ENCODE measurements at places on chromosomes 1 and 21.
A peak's percentile ranks its signal among the peaks of the same experiment; 100 is the strongest.

GRCh38 chr1:119903443-119903835 lies 7.1 kb upstream of the ADAM30 start:
- DNase-seq = no peak

DNA sequence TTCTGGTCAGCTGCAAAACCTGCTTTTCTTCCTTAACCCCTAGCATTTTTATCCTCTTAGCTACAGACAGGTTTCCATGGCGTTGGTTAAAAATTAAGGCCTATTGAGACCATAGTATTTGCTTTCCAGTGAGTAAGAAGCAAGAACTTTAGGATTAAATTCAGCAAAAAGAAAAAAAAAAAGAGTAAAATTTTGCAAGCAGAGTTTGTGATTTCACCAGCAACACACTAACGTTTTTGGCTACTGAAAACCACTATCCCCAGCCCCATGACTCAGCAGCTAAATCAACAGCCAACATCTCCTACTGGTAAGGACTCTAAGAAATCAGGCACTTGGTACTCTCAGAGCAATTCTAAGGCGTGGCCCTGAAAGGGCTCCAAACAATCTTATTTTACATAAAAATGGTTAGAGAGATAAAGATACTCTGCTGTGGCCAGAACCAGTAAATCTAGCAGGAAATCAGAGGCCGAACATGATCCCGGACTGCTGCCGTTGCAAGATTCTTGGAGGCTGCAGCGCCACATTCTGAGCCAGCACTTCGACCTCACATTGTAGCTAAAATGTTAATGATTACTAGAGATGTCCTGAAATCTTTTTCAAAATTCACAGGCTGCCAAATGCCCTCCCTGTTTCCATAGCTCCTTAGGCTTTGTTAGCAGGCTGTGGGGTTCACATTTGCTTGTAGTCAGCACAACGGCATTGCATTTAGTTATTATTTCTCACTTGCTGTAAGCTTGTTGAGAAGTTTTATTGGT lies 1.6 kb upstream of the ENO1 start:
- peak; percentile 95 for DNase-seq

GRCh38 chr1:55635856-55636255 lies 420.7 kb upstream of the USP24 start:
- no peak for DNase-seq

DNA sequence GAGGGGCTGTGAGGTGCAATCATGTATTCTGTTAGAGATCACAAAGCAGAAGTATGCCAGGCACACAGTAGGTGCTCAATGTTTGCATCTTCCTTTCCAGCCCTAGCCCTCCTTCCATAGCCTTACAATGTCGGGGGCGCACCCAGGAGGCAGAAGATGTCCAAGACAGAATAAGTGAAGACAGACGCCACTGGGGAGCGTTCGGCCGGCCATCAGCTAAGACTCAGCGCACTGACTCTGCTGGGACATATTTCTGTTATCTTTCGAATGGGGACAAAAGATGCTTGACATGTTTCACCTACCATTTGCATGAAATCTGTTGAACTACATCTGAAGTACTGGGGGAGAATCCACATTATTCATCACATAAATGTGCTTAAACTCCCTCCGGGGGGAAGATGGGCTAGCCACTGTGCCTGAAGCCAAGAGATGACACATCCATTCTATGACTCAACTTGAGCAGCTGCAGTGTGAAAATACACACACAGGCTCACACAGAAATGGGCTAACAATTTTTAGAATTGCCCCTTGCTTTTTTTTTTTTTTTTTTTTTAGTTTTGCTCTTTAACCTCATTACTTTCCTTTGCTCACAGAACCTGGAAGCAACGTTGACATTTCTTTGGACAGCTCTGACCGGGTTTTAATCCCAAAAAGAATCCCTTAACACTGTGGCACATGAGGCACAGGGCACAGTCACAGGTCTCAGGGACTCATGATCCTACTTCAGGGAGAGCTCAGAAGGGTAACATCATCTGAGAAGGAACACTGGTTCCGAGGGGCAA lies 7.9 kb downstream of the TIAM1 start:
- peak; percentile 94 for DNase-seq

DNA sequence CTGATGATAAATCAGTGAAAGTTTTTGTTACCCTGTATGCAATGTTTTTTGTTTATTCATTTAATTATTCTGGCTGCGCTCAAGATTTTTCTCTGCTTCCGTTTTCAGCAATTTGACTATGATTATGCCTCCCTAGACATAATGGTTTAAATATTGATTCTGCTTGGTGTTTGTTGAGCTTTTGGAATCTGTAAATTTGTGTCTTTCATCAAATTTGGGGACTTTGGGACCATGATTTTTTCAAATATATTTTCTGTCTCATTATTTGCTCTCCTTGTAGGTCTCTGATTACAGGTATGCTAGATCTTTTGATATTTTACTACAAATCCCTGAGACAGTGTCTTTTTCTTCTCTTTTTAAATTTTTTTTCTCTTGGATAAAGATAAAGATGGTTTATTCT lies 92.1 kb downstream of the CACHD1 start:
- no peak for DNase-seq

- peak; percentile 89 for DNase-seq
Observed at GRCh38 chr1:46172321-46172720, 2.6 kb upstream of the TSPAN1 start.

- DNase-seq = no peak
Observed at GRCh38 chr1:212664409-212665199, 35.0 kb downstream of the BATF3 start.

- no peak for DNase-seq
Observed at GRCh38 chr1:170290276-170290675, 144.5 kb downstream of the NTMT2 start.

- DNase-seq = peak; percentile 77
Observed at GRCh38 chr21:22791986-22792560, 1793.9 kb downstream of the NCAM2 start.

GRCh38 chr1:87137342-87137739 lies 191.3 kb upstream of the LMO4 start:
- no peak for DNase-seq

- peak; percentile 41 for DNase-seq
Observed at GRCh38 chr1:43235451-43236121, 34.2 kb upstream of the TMEM125 start.

GRCh38 chr1:31742462-31743212 lies 21.5 kb downstream of the ADGRB2 start:
- DNase-seq = no peak

DNA sequence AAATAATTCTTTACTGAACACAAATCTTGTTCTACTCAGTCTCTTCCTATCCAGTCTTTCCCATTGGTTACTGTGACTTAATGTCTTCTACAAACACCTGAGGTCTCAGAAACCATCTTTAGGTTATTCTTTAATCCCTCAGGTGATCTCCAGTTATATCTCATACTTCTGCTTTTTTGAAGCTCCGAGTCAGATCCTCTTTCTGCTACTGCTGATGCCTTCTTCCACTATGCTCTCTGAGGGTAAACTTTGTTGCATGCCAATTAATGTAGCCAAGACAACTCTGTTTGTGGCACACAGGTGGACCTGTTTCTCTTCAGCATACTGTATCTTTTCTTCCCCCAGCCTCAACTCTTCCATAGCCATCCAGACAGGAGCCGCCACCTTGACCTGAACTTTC lies 3.1 kb upstream of the APCS start:
- DNase-seq = no peak

DNA sequence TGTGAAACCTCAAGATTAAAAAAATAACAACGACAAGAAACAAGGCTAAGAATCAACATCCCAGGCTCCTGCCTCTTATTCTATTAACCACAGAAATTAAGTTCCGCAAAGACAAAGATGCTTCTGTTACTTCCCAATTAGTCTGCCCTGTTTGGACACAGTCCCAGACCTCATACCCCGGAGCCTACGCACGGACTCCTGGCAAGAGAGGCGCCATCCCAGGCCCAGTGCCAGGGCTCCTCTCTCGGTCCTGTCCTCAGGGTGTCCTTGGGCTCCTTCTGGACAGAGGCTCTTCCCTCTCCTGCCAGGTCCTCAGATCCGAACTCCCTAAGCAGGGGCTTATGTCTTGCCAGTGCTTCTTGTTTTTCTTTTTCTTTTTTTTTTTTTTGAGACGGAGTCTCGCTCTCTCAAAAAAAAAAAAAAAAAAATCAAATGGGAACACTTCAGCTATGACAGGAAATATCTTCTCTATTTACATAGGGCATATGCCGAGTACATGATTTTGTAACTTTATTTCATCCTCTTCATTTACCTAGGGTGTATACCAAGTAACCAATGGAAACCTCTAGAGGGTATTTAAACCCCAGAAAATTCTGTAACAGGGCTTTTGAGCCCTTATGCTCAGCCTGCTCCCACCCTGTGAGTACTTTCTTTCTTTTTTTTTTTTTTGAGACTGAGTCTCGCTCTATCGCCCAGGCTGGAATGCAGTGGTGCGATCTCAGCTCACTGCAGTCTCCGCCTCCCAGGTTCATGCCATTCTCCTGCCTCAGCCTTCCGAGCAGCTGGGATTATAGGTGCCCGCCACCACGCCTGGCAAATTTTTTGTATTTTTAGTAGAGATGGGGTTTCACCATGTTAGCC lies 11.7 kb upstream of the ENO1 start:
- DNase-seq = peak; percentile 27

DNA sequence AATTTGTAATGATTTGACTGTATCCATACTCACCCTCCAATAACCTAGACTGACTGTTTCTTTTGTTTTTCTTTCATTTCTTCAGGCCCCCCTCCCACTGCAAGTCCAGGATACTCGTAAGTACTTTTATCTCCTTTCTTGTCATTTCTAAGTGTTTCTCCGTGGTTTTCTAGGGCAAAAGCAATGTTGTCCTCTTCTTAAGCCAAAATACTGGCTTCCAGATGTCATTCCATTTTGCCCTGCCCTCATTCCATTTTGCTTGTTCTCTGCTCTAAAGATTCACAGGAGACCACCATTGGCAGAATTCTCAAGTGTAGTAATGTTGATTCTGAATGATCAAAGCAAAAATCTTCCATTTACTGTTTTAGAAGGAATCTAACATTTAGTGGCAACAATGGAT lies 152.8 kb upstream of the UBE2U start:
- no peak for DNase-seq

DNA sequence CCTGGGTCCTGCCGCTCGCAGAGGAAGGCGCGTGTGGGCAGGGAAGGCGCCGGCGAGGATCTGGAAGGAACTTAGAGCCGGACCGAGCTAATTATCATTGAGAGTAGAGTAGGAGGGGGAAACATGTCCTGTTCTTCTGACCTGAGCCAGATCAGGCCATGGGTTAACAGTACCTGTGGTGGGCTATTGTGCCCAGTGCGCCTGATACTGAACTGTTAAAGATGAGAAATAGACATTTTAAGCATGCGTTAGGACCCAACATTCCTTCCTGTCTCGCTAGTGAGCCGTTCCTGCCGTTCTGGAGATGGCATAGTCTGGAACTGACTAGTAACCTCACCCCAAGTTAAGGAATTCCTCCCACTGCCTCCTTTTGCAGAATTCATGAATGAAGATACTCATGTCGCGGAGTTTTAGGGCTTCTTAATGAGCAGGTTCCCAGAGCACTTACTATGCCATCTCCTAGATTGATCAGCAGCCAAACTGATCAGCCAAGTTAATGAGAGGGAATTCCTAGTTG lies 870 bp downstream of the STRIP1 start:
- no peak for DNase-seq

GRCh38 chr1:193799948-193800690 lies 613.7 kb upstream of the B3GALT2 start:
- DNase-seq = no peak

GRCh38 chr1:119701659-119702058 lies 10.1 kb upstream of the PHGDH start:
- DNase-seq = no peak

GRCh38 chr1:108628665-108629064 lies 32.2 kb downstream of the HENMT1 start:
- no peak for DNase-seq

Measured in trophoblast cell (in vitro differentiated cells and primary cell).